ENCODE measurements at places on chromosomes 1 and 21. TPM values are rescaled to one million over a fixed set of nuclear protein-coding genes. Genes with fewer than 3 reads are reported as not detected.

Gene SPRR2B
- total RNA-seq: not detected

Gene TCEA3
- total RNA-seq: 1.5 TPM

Gene CD1E
- total RNA-seq: not detected

Gene TRAF3IP3
- not detected for total RNA-seq
